ENCODE measurements at places on chromosomes 2 and 18. TPM values are rescaled to one million over a fixed set of nuclear protein-coding genes. Genes with fewer than 3 reads are reported as not detected.

- DNase-seq, result no peak
Measured at GRCh38 chr2:22600156-22600555, 784.8 kb upstream of the KLHL29 start.

The OR6B2 gene
- not detected for polyA plus RNA-seq

The ANKRD53 gene
- 4.3 TPM for polyA plus RNA-seq

DNA sequence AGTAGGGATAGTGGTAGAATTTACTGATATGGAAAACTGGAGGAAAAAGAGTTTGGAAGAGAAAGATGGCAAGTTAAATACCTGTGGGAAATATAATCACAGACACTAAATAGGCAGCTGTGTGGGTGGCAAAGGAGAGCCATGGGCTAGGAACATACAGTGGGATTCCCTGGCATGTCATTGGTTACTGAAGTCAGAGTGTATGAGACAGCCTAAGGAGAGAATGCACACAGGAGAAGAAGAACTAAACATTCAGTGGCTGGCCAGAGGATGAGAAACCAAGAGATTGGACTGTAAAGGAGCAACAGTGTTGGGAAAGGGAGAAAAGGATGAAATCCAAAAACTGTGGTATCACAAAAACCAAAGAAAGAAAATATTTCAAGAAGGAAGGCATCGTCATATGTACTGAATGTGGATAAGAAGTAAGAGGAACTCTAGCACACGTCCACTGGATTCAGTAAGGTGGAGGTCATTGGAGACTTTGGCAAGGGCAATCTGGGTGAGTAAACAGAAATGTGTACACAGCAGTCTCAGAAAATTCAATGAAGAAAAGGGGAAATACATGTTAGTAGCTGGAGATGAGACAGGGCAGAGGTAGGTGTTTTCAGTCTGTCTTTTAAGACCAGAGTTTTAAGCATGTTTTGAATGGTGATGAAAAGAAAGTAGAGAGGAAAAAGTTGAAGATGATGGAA, 83.3 kb downstream of the SPIRE1 start:
- no peak for DNase-seq

- no peak for DNase-seq
Measured at GRCh38 chr2:112767693-112768330, 3.4 kb upstream of the CKAP2L start.

The PPP1R1C gene
- 3.2 TPM for polyA plus RNA-seq
